ENCODE measurements at places on chromosomes 4 and X.

- no peak for DNase-seq
These were observed 52.8 kb downstream of the NYX start for GRCh38 chrX:41499984-41500383.

DNA sequence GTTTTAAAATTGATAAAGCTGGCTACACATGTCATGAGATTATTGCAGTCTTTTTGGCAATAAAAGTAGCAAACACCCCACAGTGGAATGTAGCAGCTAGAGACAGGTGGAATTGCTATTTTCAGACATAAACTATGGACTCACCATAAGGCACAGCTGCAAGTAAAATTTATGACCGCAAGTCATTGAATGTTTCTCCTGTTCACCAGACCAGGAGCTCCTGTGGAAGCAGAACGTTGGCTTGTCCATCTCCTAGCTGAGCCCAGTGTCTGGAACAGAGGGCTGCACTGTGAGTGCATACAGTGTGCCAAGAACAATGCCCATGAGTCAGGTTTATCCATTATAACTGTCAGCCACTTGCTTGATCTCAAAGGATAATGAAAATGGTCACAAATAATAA, 538.2 kb downstream of the INPP4B start:
- DNase-seq, result no peak

- no peak for DNase-seq
These were observed 61.5 kb downstream of the PDK3 start for GRCh38 chrX:24526616-24527015.

DNA sequence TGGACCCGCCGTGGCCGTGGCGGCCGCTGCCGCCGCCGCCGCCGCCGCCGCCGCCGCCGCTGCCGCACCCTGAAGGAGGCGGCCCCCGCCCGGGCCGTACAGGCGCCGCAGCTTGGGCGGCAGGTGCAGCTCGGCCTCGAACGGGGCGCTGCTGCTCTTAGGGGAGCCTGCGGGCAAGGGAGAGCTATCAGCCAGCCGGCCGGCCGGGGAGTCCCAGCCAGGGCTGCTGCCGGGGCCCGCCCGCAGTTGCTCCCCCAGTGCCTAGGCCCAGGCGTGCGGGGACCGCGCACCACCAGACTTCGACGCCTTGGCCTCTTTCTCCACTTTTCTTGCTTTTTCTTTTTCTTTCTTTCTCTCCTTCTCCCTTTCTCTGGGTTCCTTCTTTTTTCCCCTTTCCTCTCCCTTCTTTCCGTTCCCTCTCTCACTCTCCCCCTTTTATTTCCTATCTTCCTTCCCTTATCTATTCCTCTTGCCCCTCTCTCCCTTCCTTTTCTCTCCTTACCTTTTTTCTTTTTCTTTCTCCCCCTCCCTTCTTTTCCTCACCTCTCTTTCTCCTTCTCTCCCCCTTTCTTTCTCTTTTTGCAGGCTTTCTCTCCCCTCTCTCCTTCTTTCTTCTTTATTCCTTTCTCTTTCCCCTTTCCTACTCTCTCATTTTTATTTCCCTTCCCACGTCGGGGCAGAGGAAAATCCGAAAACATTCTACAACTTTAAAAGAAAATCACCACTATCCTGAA, 2.0 kb downstream of the ARX start:
- DNase-seq, result no peak

DNA sequence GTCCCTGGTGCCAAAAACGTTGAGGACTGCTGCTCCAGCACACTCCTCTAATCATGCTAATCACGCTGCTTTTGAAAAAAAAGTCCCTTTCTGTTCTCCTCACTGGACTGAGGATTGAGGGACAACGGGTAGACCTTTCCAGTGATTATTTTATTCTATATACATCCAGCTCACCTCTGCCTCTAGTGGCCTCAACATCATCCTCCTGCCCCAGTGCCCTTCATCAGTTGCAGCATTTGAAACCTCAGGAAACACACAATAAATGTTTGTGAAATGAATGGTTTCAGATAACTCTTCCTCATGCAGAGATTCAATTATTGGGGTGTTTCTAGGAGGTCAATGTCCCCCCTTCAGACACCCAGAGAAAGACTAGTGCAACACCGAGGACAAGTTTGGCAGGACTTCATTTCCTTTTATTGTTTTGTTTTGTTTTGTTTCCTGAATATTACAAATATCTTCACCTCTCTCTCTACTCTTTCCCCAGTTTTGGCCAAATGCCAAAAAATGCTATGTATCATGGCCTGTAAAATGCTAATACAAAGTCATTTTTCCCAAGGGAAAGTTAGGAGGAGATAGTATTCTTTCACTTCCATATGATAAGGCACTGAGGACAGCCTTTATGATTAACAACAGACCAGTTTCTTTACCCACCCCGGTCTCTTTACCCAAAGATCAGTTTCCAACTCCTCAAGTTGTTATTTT, 460.1 kb upstream of the SLIT2 start:
- DNase-seq, result no peak
